Dermis blood vessel endothelial cell (primary cell): ENCODE measurements at places on chromosomes 4 and X.

GRCh38 chrX:86830685-86831084, 682.4 kb downstream of the DACH2 start:
- no peak for DNase-seq

- DNase-seq = no peak
Measured at GRCh38 chr4:98289375-98289774, 28.2 kb downstream of the RAP1GDS1 start.

DNA sequence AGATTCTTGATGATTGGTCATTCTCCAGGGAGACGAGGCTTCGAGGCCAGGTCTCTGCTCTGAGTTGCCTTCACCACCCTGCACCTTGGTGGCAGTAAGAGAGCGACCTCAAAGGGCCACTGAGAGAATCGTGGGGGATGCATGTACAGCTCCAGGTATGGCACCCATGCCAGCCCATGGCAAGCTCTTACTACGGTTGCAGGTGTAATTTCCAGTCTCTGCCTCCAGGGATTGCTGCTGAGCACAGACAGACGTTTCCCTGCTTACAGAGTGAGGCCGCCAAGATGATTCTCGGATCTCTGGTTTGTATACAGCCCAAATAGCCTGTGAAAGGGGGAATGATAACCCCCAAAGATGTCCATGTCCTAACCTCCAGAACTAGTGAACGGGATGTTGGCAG, 16.3 kb upstream of the DRD5 start:
- DNase-seq = peak; percentile 53

GRCh38 chr4:138161351-138161750, 80.8 kb downstream of the SLC7A11 start:
- no peak for DNase-seq

GRCh38 chrX:24482823-24483415, 17.8 kb downstream of the PDK3 start:
- DNase-seq = no peak

GRCh38 chrX:100663642-100664041, 19.6 kb downstream of the SRPX2 start:
- DNase-seq = no peak

DNA sequence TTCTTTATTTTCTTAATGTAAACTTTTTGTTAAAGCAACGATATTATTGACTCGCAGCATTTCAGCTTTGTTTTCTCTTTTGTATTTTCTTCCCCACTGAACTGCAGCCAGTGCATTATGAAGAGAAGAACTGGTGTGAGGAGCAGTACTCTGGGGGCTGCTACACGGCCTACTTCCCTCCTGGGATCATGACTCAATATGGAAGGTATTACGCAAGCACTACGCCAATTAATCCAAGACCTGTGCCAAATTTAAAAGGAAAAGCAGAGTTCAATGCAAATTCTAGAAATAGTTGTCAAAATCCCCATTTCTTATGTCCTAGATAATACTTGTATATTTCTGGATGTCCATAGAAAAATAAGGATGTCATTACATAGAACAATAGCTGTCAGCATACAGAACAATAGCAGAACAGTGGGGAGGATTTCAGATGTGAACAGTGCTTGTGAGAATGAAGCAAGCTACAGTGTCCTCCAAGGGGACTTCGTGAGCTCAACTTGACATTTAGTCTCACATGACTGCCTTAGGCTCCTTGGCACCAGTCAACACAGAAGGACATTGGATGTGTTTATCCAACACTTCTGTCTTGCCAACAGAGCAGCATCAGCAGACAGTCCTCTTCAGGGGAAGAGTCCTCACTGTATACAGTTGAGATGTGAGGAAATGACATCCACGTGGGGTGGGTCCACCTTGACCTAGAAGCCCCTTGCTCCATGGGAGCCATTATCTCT, 85.9 kb downstream of the MAOA start:
- peak; percentile 43 for DNase-seq

- no peak for DNase-seq
Measured at GRCh38 chr4:184422378-184422777, 52.0 kb downstream of the IRF2 start.

GRCh38 chr4:33107814-33108213, 2387.6 kb downstream of the PCDH7 start:
- no peak for DNase-seq

GRCh38 chrX:120534413-120535205, 26.2 kb downstream of the CUL4B start:
- DNase-seq = no peak

DNA sequence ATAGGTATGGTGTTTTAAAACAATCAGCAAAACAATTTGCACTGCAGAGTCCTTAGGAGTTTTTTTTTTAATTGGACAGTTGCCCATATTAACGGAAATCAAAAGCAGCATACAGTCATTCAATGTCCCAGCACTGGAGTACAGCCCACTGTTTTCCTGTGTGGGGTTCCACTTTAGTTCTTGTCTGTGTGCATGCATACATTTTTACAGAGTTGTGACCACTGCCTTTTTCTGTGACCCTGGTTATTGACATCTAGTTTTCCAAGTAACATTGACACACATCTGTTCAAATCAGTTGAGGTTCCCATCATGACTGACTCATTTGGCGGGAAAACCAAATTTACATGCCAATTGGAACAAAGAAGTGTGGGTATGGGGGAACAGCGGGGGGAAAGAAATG, 83.3 kb downstream of the HPRT1 start:
- peak; percentile 50 for DNase-seq

GRCh38 chr4:183284965-183285364, 35.1 kb downstream of the CLDN22 start:
- DNase-seq = no peak

- DNase-seq = no peak
Measured at GRCh38 chrX:106615041-106615440, 3.3 kb downstream of the RADX start.

- DNase-seq = no peak
Measured at GRCh38 chr4:156870861-156871260, 100.7 kb downstream of the PDGFC start.

DNA sequence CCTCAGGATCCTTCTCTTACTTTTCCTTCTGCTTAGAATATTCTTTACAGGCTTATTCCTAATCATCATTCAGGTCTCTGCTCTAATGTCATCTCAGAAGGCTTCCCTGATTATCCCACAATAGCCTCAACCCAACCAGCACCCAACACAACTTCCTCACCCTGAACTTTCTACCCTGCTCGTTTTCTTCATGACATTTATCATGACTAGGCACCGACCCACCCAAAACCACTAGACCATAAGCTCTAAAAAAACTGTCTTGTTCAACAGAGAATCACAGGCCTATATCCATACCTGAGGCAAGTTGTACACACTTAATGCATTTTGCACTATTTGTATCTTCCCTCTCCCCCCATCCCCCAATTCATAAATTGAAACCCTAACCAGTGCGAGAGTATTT, 95.3 kb downstream of the SH3RF1 start:
- DNase-seq = no peak

GRCh38 chrX:55715847-55716246, 1.7 kb upstream of the RRAGB start:
- no peak for DNase-seq

GRCh38 chr4:146245246-146245645, 30.9 kb downstream of the REELD1 start:
- no peak for DNase-seq

DNA sequence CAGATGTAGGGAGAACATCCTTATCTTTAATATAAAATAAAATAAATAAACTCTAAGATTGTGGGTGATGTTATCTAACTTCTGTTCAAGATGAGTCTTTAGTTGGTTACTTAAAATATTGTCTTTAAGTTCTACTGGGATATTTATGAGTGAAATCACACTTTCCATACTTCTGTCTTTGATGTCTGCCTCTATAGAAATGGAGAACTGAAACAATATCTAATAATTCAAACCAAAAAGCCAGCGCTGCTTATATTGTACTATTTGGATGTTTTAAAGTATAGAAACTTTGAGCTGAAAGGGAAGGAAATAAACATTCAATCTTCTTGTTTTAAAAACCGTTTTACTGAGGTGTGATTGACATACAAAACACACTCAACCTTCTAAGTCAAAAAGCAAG, 44.8 kb upstream of the RPS6KA3 start:
- no peak for DNase-seq

DNA sequence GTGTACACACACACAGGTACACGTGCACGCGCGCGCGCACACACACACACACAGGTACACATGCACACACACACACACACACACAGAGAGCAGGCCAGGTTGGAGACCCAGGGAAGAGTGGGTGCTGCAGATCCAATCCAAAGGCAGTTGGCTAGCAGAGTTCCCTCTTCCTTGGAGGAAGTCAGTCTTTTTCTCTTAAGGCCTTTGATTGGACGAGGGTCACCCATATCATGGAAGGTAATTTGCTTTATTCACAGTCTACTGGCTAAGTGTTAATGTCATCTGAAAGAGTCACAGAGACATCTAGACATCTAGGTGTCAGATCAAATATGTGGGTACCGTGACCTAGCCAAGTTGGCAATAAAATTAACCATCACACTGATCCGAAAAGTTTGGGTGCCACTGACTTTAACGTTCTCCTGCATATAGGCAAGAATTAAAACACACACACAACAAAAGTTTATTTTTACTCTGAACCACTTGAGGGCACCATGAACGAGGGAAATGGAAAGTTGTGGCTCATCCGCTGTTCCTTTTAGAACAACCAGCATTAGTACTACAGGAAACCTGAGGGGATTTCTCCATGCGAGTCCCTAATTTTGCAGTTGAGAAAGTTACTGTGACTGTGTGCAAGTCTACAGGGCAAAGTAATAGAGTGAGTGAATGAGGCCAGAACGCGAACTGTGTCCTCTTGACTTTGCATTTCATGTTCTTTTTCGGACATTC, 66.0 kb upstream of the STOX2 start:
- peak; percentile 41 for DNase-seq

DNA sequence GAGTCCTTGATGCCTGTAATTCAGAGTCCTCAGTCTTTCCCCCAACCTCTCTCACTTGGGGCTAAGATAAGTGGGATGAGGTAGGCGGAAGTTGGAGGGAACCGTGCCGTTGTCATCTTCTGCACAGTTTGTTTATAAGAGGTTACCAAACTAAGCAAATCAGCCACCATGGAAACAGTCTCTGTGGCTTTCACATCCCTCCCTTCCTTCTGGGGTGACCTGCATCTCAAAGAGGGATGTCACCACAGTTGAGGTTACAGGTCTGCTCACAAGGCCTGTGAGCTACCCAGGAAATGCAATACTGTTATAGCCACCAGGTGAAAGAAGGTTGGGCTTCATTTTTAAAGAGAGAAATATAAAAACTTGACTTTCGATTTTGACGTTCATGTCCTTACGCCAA, 26.3 kb downstream of the RTL5 start:
- DNase-seq = no peak

DNA sequence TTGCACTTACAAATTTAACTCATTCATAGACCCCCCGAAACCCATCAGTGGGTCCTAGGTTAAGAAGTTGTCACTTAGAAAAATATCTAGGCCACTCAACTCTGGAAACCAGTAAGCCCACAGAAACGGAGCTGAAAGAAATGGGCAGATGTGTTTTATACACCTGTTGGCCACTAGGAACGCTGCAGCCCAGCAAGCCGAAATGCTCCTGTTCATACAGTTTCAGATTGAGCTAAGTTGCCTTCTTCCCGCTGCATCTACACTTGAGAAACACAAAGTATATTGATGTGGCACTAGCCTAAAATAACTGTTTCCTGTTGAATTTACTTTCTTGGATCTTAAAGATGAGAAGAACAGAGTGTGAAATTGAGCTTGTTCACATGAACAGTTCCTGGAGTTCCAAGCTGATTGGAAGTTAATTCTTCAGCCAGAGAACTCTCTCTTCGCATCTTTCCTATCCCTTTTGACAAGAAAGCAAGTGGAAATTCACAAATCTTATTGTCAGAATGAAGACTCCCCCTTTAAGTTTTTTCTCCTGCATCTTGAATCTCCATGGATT, 174.1 kb downstream of the RBMX2 start:
- peak; percentile 51 for DNase-seq

- DNase-seq = no peak
Measured at GRCh38 chr4:40842725-40843423, 93.1 kb downstream of the NSUN7 start.

DNA sequence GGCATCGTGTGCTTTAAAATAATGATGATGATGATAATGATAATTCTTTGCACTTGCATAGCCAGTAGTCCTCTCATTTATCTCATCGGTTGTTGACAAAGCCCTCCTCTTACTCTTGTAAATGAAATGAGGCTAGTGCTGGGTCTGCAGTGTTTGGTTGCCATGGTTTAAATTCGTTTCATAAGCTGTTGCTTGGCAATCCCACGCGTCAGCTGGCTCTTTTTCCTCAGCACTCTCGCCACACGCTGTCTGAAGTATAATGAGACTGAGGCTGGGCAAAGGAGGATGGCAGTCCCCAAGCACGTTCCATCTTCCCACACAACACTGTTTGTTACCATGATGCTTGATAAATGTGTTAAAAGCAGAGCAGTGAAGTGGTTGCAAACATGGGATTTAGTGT, 15.5 kb downstream of the PAGE4 start:
- no peak for DNase-seq

DNA sequence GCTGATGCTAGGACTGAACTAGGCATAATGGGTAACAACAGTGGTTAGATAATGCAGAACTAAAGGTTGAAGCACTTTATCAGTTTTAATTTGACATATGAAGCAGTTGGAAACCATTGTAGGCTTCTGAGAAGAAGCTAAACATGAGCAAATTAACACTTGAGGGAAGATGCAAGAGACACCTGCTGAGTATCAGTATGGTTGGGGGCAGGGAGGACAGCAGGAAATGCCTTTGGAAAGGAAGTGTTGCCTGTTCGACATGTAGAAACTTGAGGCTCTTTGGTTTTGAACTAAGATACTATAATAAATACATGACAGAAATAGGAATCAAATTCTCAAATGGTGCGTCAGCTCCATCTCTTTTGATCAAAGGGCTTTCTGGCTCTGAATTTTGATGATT, 115.6 kb downstream of the FHIP1A start:
- no peak for DNase-seq

DNA sequence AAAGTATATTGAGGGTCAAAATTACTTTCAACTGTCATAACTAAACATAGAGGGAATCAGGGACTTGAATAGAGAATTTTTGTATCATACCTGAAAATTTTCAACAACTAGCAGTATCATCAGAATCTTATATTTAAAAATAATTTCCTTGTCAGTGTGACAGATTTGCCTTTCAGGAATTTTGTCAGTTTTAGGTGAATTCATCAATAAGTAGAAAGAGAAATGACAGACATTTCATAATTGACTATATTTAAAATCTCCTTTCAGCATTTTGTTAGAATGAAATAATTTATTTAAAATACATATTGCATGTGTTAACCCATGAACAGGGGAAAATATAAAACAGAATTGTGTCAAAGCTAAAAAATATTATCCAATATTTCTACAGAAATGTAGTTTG, 8.6 kb upstream of the PDCL2 start:
- no peak for DNase-seq

GRCh38 chr4:7213807-7214206, 21.5 kb downstream of the SORCS2 start:
- DNase-seq = no peak

- DNase-seq = no peak
Measured at GRCh38 chr4:173018446-173018845, 150.2 kb upstream of the GALNT7 start.

- no peak for DNase-seq
Measured at GRCh38 chr4:104129243-104129642, 365.5 kb downstream of the CXXC4 start.
